ENCODE measurements at places on chromosomes 11 and 22.

DNA sequence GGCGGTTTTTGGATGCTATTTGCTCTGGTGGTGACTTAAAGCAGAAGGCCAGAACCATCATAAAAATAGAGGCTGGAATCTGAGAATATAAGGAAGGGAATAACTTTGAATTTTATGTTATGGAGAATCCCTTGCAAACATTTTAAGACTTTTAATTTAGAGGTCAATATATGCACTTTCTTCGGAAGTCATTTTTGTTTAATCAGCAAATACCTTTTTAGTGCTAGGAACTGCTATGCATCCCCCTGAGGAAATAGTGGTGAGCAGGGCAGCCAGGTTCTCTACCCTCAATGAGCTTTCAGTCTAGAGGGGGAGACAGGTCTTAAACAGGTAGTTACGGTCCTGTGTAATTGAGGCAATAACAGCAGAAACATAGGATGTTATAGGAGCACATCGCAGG lies 266.5 kb upstream of the MPPED2 start:
- DNase-seq = no peak

DNA sequence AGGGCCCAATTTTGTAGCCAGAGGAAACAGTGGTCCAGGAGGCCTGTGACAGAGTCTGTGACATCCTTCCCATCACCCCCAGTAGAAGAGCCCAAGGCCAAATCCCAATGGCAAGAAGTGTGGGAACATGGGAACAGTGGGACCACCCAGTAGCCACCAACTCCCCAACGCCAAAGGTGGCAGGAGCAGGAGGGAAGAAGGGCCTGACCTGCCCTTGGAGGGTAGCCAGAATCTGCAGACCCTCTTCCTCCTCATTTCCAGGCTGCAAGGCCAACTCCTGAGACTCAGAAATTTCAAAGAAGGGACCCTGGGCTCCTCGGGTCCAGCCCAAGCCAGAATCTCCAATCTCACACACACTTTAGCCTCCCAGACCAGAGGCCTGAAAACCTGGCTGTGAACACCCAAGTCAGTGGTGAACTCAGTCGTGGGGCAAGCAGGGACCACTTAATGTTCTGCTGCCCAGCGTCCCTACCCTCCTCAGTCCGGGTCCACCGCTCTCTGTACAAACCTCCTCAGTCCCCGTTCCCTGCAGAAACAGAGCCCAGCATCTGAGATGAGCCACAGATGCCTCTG lies 6.2 kb downstream of the RAB3IL1 start:
- no peak for DNase-seq

- DNase-seq = no peak
Observed at GRCh38 chr11:129307162-129307561, 68.5 kb upstream of the BARX2 start.

- DNase-seq = no peak
Observed at GRCh38 chr22:19783586-19784383, 23.2 kb downstream of the TBX1 start.

DNA sequence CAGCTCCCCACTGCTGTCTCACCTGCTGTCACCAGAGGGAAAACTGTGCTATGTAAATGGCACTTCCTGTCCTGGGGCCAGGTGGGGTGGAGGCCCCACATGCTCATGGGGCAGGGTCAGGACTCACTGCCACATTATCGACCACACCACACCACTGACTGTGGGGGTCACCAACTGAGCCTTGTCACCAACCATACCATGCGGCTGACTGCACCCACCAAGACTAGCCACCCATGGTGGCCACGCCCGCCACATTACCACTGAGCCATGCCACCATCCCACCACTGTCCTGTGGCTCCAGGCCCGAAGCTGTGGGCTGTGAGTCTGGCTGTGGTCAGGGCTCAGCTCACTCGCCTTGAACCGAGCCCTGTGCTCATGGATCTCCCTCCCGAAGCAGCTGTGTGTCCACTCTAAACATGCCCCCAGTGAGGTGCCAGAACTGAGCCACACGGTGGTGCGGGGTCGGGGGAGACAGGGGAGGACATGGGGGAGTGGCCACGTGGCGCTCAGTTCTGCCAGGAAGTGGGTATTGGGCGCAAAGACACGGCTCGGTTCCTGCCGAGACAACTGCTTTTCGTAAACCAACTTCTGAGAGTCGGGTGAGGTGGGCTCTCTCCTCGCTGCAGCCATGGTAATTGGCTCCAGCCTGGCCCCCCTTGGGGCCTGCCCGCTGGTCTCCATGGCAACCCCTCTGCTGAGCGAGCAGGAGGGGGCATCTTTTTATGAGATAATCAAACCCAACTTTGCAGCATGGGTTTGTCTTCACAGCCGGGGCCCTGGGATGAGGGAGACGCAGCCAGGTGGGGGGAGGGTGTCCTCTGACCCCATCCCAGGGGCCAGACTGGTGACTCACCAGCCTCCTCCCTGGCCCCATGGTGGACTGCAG lies 23.2 kb downstream of the RTN4R start:
- no peak for DNase-seq

- DNase-seq = no peak
Observed at GRCh38 chr11:112499153-112499880, 238.7 kb upstream of the PLET1 start.

DNA sequence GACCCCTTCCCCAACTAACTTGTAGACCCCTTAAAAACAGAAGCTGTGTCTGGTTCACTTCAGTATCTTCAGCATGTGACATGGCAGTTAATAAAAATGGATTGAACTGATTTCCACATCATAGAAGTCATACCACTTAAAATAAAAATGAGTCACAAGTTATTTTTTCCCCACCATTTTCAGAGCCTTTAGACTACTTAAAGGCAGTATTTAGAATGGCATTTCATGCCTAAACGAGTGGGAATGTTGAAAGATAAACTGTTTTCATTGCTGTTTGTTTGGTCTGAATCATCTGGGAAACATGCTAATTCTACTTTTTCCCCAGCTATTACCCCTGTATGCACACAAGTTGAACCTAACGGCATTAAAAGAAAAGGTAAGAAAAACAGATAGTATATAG lies 324.0 kb downstream of the RAB38 start:
- DNase-seq = no peak

- DNase-seq = no peak
Observed at GRCh38 chr11:57163160-57163868, 18.4 kb upstream of the LRRC55 start.

DNA sequence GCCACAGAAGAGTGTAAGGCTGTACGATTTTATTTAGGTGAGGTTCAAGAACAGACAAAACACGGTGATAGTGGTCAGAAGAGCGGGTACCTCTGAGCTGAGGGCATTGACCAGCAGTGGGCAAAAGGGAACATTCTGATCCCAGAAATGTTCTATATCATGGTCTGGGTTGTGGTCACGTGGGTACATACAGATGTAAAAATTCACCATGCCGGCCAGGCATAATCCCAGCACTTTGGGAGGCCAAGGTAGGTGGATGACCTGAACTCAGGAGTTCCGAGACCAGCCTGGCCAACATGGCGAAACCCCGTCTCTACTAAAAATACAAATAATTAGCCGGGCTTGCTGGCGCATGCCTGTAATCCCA lies 31.1 kb upstream of the GCAT start:
- DNase-seq = no peak

- DNase-seq = no peak
Observed at GRCh38 chr22:43543522-43544288, 131.9 kb downstream of the MPPED1 start.

DNA sequence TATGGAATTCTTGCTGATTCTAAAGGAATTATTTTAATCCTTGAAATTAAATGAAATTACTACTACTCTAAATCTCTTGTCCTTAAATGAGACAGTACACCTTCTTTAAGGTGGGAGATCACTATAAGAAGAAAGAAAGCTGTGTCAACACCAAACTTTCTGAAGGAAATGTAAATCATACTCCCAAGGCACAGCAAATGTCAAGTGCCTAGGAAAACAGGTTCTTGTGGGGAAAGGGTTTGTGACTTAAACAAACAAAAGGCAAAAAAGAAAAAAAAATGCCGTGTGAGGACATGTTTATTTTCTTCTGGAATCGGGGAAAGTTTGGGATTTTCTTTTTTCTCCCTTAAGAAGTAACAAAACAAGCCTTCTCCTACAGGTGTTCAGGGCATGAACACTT lies 745.1 kb downstream of the DLG2 start:
- no peak for DNase-seq

- DNase-seq = no peak
Observed at GRCh38 chr11:69703768-69704507, at the start of gene FGF19. Gene FGF19 (minus strand): TSS chr11:69704022. CDS start chr11:69703876, 146 bp downstream.

DNA sequence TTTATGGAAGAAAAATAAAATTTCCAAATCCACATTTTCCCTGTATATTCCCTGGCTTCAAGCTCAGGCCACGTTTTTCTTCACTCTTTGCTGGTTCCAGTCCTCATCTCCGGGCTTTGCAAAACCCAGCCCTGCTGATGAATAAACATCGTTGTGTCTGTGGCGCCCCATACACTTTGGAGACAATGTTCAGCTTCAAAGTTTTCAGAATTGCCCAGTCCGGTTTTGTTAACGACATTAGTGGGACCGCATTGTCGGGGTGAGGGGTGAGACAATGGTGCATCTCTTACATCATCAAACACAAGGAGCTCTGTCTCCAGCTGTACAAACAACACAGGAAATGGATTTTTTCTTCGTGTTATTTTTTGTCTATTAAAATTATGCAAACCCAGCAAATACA lies 53.4 kb upstream of the HTATIP2 start:
- no peak for DNase-seq

DNA sequence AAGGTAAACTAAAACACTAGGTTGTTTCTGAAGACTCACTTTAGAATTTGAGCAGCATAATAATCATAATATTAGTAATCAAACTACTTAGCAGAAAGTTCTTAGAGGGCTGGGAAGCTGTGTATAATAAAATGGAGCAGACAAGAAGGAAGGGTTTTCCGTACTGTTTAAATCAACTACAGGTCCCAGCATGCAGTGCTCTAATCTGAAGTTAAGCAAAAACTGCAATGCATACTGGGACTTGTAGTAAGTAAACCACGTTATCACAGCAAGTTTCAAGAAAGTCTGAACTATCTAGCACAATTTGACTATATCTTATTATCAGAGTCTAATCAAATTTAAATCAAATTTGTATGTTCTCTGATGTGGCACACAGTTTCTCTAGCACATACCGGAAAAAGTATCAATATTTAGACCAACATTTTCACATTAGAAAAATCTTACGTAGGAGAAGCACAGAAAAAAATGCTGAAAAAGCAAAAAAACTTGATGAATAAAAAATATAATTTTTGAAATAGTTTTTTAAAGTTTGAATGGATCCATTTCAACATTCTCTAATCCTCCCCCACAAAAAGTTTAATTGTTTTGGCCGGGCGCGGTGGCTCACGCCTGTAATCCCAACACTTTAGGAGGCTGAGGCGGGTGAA lies 8.2 kb downstream of the PHF21A start:
- no peak for DNase-seq

- DNase-seq = peak; percentile 65
Observed at GRCh38 chr11:69700278-69701140, 3.3 kb downstream of the FGF19 start.

GRCh38 chr22:37803639-37804351 lies 3.9 kb upstream of the GCAT start:
- no peak for DNase-seq

- no peak for DNase-seq
Observed at GRCh38 chr11:75715688-75716087, 1.9 kb upstream of the MOGAT2 start.

DNA sequence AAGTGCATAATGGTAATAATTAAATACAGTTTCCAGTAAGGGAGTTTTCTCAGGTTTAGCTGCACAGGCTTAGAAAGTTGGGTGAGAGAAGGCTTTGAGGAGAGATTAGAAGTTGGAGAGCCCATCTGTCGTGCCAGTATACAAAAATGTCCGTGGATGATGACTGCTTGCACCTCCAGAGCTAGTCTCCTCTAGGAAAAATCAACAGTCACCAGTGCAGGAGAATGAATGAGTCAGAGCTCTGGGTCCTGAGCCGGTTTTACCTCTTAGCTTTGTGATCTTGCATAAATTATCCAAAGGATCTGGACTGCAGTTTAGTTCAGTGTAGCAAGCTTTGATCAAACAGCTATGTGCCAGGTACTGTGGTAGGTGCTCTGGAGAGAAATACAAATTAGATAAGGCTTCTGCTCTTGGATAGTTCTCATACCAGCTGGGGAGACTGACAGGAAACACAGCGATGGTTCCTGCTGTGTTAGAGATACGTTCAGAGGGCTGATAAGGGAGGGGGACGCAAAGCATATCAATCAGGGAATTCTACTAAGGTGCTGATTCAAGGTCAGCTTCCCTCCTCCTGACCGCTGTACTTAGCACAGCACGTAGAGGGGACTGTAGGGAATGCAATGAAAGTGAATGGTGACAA lies 125.9 kb downstream of the TEAD1 start:
- DNase-seq = no peak

DNA sequence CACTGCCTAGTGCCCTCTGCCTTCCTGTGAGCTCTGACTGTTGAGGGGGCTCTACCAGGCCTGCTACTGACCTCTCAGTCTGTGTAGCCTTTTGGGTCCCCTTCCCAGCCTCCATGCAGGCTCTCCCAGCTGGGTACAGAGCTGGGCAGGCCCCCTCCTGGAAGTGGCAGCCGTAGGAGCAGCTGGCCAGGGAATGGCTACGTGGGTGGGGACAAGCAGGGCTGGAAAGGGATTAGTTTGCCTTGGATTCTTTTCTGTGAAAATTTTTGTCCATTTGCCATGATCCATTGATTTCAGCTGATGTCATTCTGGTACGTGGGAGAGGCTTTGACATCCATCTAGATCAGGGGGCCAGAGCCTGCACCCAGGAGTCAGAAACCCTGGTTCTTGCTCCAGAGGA lies 23.9 kb upstream of the NECTIN1 start:
- DNase-seq = no peak

All from NCI-H510A (cell line).